ENCODE measurements at places on chromosomes 5 and 9.

- DNase-seq, result no peak
Observed at GRCh38 chr9:114733816-114734215, 51.8 kb upstream of the TEX48 start.

GRCh38 chr9:134291452-134291881 is 34.8 kb upstream of the RXRA start:
- DNase-seq, result no peak

- DNase-seq, result no peak
Observed at GRCh38 chr9:7094052-7094451, 336.3 kb downstream of the KDM4C start.

DNA sequence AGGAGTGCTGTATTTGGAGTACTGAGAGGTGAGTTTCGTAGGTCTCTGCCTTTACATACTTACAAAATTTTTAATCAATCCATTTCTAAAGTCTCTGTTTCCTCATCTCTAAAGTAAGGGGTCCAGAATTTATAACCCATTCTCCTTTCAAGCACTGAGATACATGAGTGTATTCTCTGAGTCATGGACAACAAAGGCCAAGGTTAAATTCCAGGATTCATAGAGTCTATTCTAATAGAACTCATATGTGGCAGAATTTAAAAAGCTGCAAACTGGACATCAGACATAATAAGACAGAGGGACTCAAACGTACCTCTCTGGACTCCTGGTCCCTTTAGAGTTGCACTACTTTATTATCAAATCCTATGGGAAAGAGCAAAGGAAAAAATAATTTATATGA is 112.5 kb upstream of the SLIT3 start:
- DNase-seq, result no peak

- no peak for DNase-seq
Observed at GRCh38 chr9:137761032-137761431, 116.5 kb upstream of the CACNA1B start.

DNA sequence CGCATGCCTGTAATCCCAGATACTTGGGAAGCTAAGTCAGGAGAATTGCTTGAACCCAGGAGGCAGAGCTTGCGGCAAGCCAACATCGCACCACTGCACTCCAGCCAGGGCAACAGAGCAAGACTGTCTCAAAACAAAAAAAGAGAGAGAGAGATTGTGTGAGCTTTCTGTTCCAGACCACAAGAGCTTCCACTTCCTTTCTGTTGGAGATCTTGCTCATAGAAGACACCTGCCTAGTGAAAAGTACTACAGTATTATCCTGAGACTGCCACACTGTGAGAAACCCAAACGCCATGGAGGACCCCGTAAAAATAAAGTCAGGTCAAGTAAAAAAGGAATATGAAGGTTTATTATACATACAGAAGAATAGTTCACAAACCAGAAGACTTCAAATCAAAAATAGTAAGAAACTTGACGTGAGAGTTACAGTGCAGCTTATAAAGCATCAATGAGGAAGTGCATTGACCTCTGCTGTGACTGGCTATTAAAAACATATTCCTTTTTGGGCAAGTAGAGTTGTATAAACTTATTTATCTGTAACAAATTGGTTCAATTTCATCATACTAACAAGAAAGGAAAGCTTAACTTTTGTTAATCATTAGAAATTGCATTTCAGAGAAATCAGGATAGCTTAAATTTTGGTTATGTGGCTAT is 4.3 kb upstream of the EMB start:
- DNase-seq, result no peak

DNA sequence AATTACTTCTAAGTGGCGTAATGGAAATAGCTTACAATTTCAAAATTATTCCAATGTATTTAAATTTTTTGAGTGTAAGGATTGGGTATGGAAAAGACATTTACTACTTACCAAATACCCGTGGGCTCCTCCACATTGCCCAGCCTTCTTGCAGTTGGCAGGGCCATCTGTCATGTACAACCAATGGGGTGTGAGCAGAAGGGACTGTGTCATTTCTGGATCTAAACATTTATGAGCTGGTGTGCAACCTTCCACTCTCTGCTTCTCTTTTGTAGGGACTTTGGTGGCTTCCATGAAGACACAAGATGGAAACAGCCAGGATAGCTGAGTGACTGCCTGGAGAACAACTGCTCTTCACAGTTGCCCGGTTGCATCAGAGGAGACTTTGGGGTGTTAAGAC is 40.8 kb downstream of the FRMD3 start:
- no peak for DNase-seq

- no peak for DNase-seq
Observed at GRCh38 chr5:32494827-32495226, 50.3 kb upstream of the ZFR start.

GRCh38 chr5:2164586-2164985 is 281.9 kb upstream of the IRX4 start:
- DNase-seq, result no peak

DNA sequence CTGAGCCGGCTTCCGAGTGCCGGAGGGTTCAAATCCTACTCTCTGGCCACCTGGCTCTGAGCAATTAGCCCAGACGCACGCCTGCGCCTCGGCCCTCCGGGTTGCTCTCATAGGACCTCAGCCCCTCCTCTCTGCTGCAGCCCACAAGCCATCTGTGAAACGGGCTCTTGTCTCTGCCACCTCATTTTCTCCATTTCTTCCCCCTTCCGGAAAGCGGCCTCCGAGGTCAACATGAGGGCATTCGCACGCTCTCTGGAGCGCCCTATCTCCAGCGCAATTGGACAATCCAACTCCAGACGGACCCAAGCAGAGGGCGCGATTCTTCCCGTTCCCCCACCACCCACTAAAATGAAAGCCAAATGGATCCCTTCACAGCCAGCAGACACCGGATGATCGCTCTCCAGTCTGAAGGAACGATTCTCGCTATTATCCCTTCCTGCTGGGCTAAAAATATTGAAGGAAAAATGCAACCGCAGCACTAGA is 41.5 kb downstream of the VAV2 start:
- no peak for DNase-seq

DNA sequence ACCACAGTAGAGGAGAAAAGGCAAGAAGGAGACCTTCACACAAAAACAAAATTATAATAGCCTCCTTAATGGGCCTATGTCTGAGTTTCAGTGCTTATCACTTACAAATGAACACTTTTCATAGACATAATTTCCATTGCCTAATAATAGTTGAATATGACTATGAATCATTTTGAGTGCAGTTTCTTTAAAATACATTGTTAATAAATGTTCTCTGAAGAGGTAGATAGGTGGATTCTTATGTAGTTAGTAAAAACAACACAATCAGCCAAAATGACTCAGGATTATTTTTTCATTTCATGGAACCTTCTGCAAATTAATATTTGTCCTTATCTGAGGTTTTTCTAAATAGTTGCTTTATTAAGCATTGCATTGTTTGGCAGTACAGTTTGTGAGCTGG is 45.6 kb downstream of the DAPK1 start:
- no peak for DNase-seq

GRCh38 chr5:143484601-143485000 is 81.1 kb upstream of the NR3C1 start:
- no peak for DNase-seq

- DNase-seq, result no peak
Observed at GRCh38 chr5:157342822-157343402, 77.0 kb downstream of the CYFIP2 start.

DNA sequence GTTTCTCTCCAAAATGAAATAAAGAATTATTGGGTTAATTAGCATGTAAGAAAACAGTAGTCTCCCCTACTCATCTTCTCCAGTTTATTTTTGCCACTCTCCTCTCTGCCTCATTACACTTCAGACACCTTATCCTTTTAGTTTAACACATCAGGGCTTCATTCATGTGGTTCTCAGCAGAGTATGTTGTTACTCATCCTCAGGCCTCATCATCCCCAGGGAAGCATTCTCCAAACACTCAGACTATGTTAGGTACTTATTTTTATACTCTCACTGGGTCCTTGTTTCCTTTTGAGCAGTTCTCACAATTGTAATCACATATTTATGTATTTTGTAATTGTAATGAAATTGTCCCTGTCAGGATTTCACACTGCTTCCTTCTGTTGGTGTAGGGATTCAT is 470.5 kb downstream of the PDE4D start:
- no peak for DNase-seq

DNA sequence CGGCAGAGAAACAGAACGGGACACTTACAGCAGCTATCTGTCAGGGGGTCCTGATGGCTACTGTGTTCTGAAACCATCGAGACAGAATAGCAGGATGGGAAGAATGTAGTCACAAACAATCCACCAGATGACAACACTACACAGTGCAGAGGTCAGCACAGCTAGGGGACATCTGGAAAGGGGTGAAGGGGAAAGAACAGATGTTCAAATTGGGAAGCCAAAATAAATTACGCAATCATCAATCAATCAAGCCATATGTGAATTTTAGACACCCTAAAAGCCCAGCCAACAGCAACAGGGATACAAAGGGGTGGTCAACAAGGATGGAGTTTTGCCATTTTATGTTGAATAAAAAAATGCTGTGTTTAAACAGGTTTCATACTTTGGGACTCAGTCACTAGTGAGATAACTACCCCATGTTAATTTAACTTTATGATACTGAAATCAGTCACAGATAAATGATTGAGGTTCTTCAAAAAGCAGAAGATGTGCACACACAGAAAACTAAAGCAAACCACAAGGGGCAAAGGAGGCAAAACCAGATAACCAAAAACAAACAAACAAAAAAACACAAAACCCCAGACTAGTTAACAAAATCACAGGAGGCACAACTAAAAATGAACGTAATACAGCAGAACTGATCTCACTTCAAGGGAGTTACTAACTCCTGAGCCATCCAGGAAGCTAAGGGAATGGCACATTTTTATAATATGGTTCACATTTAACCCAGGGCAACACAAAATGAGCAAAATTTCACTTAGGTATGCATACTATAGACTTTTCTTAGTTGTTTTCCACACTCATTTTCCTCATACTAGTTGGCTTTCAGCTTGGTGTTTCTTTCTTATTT is 65.9 kb downstream of the HABP4 start:
- no peak for DNase-seq

- no peak for DNase-seq
Observed at GRCh38 chr9:71506821-71507220, 261.5 kb downstream of the CEMIP2 start.

Data from natural killer cell treated with Interleukin-12 subunit alpha and Interleukin-12 subunit beta and Interleukin-15 and Interleukin-18, amount 100 ng/mL, for 72 hours (primary cell).